ENCODE measurements at places on chromosomes 5 and 9.

GRCh38 chr5:142152384-142152732 lies 43.8 kb downstream of the NDFIP1 start:
- no peak for DNase-seq

DNA sequence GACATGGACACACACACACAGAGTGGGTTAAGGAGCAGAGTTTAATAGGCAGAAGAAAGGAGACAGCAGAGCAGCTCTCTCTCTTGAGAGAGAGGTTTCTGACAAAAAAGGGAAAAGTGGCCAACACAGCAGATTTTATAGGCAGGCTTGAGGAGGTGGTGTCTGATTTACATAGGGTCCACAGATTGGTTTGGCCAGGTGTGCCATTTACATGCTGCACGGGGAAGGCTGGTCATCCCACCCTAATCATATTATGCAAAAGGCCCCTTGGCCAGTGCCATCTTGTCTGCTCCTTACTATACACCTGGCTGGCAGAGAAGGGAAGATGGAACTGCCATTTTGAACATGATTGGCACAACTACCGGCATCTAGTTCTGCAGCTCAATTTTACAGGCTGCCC lies 240.8 kb downstream of the NPR3 start:
- no peak for DNase-seq

DNA sequence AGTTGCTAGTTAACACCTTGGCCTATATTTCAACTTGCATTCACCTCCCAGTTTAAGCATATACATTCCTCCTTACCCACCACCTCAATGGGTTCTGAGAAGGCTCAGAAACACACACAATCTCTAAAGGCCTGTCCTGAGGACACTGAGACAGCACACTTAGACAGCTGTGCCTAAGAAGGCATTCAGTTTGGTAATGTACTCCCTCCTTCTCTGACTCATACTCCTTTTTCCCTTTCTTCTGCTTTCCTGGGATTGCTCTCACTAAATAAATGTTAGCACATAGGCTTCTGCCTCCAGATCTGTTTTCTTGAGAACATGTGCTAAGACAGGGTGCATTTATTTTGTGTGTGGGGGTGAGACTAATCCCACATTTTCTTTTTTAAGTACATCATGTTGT lies 456.8 kb upstream of the CDH6 start:
- DNase-seq: no peak

DNA sequence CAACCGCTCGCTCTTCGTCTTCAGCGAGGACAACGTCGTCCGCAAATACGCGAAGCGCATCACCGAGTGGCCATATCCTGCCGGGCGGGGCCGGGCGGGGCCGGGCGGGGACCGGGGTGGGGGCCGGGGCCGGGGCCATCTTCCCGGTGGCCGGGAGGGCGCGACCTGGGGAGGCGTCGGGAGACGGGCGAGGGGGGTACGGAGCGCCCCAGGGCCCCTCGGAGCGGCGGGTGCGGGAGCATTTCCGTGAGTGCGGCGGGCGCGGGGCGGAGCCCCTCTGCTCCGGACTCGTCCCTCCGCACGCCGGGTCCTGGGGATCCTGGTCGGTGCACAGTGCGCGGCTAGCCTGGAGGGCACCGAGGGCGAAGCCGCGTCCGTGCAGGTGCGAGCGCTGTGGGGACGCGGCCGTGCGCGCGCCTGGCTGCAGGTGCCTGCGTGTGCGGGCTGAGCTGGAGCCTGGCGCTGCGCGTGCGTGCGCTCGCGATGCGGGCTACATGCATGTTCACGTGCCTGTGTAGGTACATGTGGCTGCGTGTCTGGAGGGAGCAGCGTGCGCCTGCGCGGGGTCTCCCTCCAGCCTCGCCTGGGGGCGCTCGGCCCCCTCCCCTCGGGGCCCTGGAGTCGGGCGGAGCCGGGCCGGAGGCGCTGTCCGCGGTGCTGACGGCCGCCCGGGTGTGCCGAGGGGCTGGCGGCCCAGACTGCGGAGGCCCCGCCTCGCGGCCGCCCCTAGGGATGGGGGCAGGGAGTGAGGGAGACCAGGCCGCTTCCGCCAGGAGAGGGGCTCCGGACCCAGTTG lies 762 bp downstream of the CACNA1B start:
- no peak for DNase-seq

DNA sequence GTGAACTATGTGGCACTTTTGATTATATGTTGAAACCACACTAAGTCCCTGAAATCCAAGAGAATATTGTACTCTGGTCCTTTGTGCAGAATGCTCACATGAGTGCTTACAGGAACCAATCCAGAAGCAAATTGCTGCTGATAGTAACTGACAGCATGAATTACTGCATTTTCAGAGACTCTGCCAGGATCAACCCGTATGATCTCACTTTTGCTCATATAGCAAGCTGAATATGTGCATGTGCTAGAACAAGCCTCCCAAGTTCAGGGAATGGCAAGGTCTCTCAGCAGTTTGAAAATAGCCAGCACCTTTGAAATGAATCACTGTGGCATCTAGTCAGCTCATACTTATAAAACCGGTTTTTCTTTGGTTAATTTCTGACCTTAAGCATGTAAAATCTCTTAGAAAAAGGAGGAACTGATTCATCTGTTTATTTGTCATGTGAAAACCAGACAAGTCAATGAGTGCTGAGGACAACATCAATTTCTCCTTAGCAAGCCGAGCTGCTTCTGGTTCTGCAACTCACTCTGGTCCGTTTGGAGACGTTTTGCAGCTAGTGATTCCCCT lies 215.7 kb upstream of the ELL2 start:
- DNase-seq: no peak

GRCh38 chr5:42531611-42532010 lies 108.4 kb downstream of the GHR start:
- DNase-seq: no peak

GRCh38 chr9:137750566-137750965 lies 127.0 kb upstream of the CACNA1B start:
- no peak for DNase-seq

DNA sequence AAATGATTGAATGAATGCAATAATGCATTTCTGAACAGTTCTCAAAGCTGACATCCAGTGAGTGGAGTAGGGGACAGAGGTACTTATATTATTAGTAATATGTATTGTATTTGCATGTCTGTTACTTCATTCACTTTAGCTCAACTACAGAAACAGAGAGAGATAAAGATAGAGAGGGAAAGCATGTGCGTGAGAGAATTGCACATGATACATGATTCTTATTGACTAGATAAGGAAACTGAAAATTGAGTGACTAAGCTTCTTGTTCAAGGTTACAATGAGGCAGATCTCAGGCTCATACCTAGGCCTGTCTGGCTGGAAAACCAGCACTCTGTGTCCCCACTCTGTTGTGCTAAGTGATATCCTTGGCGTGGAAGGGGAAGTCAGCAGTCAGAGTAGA lies 337.7 kb upstream of the KLF4 start:
- DNase-seq: no peak

GRCh38 chr9:113598883-113599282 lies 135.4 kb downstream of the RGS3 start:
- DNase-seq: no peak

DNA sequence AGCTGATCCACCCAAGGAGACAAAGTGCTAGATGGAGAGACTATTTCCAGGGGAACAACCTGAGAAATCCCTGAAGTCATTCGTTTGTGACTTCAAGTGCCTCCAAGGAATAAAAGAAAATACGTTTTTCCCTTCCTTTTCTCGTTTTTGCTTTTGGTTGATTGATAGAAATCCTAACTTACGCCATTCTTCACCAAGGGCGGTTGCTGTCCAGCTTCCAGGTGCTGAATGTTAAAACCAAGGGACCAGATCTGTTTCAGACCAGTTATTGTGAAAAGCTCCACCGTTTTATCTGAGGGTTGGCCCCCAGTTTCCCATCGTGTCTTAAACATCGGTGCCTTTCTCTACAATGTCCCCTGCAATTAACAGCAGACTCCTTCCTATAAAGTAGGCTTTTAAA lies 600.7 kb upstream of the SGCD start:
- no peak for DNase-seq

- DNase-seq: no peak
Measured at GRCh38 chr9:113668061-113668460, 204.5 kb downstream of the RGS3 start.

- DNase-seq: no peak
Measured at GRCh38 chr5:140925806-140926442, at the start of gene PCDHAC1. Gene PCDHAC1, plus strand, starts transcription at chr5:140926299. Its CDS starts 594 bp downstream, at chr5:140926893.

DNA sequence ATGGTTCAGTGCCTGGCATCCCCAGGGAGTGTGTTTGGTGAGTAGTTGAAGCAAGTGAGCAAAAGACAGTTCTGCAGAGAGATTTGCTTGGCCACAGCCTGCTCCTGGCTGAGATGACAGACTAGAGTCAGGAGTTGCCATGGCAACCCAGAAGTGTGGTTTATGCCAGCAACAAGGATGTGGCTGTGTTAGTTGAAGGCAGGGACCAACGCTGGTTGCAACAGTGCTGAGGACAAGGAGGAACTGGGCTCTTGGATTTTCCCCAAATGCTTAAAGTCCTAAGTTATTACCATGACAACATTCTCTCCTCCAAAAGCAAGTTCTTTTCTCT lies 2.7 kb downstream of the NXNL2 start:
- no peak for DNase-seq

DNA sequence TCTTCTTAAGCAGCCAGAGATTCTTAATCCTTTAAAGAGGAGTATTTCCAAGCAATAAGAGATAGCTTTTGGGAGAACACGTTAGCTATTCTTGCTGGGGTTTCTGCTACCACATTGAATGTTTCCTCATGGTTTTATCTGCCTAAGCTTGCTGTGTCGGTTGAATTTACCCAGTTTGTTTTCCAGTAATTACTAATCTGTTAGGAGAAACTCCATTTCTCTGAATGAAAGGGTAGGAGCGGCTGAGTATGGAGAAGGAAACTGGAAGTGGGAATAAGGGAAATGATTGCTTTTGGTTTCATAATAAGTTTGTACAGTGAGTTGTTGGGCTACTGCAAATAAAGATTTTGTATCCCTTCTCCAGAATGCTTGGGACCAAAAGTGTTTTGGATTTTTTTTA lies 1.2 kb downstream of the JAK2 start:
- DNase-seq: no peak

- no peak for DNase-seq
Measured at GRCh38 chr5:172823840-172824362, 10.2 kb upstream of the ERGIC1 start.

DNA sequence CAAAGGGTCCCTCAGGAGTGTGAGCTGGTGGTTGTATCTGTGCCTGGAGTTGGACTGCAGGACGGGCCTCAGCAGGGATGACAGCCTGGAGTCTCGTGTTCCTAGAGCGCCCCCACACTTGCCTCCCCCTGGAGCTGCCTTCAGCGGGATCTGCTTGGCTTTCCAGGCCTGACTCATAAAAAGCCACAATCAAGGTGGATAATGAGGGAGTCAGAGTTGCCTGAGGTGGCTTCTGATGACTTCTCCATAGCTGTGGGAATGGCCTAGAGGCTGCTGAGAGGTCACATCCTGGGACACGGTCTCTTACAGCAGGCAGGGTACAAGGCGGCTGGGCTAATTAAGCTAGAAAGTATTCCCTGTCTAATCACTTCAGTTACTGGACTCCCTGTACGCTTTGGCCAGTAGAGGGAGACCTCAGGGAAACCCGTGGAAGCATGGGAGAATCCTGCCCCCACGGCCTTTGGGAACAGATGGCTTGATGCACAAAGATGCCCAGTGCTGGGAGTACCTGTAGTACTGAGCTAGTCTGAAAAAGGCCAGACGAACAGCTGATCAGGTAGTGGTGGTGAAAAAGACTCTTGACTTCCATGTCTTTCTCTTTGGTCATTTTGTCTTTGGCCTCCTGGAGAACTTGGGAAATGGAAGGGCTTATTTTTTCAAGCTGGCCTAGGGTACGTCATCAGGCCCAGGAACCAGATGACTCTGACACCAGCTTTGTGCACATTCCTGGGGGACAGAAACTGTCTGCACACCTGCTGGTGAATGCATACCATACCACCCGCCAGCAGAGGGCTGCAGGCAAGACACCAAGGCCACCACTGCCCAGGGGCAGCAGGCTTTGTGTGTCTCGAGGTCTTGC lies 16.1 kb upstream of the FRRS1L start:
- DNase-seq: no peak

DNA sequence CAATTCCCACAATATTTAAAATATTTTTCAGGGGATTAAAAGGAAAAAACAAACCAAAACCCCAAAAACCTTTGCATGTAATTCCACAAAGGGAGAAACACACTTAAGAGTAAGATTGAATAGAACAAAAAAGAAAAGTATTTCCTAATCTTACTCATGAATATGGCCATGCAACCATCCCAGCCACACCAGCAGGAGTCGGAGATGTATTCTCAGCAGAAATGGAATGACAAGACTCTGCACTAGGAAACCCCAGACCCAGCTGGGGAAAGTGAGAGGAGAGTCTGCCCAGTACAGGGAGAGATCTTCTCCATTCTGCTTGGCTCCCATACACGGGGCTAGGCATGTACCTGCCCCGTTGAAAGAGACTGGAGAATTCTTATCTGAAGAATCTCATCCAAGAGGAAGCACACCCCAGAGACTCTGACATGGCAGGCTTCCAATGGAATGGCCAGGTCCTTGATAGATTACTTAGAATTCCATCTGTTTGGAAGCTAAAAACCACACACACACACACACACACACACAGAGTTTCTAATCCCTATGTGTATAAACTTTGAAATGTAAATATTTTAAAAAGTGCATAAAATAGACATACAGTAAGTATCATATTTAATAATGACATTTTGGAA lies 118.8 kb downstream of the GADD45G start:
- no peak for DNase-seq

- no peak for DNase-seq
Measured at GRCh38 chr5:169242175-169242848, 58.6 kb downstream of the SLIT3 start.

DNA sequence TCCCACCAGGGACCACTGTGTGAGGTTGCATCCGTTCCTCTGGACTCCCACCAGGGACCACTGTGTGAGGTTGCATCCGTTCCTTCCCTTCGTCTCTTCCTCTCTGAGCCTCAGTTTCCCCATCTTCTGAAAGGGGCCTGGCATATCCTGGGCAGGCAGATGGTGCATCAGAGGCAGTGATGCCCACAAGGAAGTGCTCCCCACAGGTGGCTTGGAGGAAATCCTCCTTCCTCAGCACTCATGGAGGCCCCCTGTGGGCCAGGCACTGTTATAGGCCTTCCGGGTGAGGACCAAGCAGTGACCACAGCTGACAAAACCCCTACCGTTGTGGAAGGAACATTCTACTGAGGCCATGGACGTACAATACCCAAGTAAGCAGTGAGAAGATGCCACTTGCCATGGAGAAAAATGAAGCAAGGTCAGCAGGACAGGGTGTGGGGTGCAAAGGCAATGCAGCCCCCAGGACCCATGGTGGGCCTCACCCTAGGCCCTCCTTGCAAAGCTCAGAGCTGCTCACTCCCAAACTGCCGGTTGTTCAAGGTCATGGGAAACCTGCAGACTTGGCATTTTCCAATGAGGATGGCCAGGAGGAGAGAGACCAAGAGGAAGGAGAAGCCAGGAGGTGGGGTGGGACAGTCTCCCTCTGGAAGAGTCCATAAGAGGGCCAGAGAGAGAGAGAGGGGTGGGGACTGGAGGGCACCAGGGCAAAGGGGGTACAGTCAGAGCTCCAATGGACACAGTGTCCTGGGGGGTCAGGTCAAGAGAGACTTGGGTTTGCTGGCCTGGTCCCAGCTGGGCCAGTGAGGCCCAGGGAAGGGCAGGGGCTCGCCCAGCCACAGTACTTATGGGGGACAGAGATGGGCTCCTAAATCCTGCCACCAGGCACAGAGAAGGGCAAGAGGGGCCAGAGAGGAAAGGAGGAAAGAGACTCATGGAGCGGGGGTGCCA lies 51.1 kb downstream of the C9orf50 start:
- no peak for DNase-seq
